A549 (cell line): ENCODE measurements at places on chromosomes 4 and X.

GRCh38 chr4:7387925-7388324, 46.8 kb downstream of the PSAPL1 start:
- DNase-seq: no peak

DNA sequence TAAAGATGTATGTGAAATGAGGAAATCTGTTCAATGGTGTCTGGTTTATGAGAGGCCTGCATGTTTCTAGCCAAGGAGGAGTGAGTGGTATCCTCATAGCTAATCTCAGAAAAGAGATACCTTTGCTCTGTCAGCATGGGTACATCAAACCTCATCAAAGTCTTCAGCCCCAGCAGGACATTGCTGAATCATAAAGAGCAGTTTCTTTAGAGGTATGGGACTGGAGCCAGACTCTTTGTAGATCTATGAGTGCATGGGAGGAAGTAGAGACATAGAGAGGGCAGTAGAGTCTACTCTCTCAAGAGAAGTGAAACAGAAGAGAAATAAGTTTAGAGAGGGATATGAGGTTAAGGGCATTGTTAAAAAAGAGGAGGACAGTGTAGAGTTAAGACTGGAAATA, 1950.9 kb downstream of the ARAP2 start:
- DNase-seq: peak; percentile 3

GRCh38 chrX:69083801-69084200, 81.5 kb downstream of the PJA1 start:
- DNase-seq: no peak

GRCh38 chr4:15706646-15707362, 3.9 kb downstream of the BST1 start:
- no peak for DNase-seq

GRCh38 chr4:38034986-38035882, 75.0 kb downstream of the PTTG2 start:
- DNase-seq: peak; percentile 35

DNA sequence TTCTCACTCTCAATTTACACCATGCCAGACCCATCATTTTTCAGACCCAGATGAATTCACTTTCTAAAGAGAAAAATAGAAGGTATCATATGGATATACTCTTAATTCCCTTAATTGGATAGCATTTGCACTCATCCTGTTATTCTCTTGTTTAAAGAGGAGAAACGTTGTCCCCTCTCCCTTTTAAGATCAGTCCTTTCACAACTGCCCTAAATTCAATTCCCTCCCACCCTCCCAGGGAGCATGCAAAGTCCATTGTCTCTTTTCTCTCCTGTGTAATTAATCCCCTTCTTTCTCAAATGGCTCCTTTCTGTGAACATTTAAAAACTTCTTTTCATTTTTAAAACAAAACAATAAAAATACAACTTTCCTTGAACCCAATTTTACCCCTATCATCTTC, 124.7 kb upstream of the TLL1 start:
- DNase-seq: no peak

DNA sequence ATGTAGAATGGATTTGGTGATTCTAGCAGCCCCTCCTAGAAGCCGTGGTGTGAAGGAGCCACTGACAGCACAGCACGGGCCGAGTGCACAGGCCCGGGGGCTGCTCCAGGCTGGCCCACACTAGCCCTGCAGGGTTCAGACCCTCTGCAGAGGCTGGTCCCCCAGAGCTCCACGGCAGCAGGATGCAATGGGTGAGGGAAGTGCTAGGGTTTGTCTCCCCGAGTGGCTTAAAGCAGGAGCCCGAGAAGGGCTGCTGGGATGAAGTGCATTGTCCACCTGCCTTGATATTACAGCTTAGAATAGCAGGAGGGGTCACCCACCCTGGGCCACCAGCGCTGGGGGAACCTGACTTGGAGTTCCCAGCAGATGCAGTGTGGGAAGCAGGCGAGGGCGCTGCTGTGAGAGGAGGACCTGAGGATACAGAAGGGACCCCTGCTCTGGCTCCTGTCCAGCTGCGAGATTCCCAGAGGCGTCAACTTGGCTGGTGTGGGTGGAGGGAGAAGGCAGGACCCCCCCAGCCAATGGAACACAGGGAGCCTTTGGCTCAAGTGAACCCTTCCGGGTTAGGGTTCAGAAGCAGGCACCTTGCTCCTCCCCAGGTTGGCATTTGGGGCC, 30.0 kb downstream of the WDR1 start:
- DNase-seq: no peak

GRCh38 chr4:26281881-26282280, 38.9 kb upstream of the RBPJ start:
- DNase-seq: no peak

DNA sequence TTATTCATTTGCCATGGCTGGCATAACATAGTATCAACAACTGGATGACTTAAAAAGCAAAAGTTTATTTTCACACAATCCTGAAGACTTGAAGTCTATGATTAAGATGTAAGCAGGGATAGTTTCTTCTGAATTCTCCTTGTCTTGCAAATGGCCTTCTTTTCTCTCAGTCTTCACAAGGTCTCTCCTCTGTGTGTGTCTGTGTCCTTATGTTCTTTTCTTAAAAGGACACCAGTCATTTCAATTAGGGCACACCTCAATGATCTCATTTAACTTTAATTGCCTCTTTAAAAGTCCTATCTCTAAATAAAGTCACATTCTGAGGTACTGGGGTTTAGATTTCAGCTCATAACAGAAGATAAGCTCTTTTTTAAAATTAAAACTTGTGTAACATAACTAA, 399.7 kb downstream of the PABPC4L start:
- no peak for DNase-seq

DNA sequence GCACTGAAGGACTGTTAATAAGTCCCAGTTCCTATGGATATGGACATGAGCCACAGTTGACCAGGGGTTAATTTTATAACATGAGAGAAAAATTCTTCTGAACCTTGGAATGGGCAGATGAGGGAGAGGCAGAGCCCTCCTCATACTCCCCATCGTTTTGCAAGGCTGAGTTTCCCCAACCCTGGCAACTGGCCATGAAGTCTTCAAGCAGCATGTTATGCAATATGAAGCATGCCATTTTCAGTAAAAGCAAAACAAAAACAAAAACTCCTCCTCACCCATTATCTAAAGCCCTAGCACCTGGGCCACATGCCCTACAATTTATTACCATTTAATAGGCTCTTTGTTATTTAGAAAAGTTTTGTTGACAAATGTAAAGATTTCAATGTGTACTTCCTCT, 64.5 kb downstream of the GPC4 start:
- no peak for DNase-seq

DNA sequence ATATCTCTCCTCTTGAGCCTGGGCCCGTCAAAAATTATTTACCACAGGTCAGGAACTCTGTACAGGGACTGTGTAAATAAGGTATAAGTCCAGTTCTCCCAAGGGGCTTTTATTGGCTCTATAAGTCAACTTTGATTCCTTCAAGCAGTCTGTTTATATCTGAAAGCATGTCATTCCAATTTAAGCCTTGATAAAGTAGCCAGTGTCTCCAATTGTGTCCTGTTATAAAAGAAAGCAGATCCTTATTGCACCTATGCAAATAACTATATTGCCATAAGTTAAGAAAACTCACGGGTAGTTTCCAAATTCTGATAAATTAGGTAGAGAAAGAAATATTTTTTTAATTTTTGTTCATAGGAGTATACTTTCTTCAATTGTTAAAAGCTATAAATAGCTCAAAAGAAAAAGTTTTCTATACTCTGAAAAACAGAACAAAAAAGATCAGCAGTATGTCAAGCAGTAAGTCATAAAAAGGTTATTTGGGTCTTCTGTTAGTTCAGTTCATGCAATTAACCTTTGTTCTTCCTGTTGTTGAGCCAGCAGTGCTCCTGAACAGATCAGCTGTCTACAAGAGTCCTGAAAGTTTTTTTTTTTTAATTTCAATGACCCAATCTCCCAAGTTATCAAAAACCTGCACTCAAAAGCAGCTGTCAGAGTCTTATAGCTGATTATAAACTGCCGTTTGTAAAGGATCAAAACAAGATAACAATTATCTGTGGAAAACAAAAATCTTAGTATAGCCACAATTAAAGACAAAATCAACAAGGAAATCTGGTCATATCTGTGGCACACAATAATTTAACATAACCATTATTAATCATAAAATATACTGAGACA, 178.4 kb upstream of the GALNT7 start:
- DNase-seq: no peak

DNA sequence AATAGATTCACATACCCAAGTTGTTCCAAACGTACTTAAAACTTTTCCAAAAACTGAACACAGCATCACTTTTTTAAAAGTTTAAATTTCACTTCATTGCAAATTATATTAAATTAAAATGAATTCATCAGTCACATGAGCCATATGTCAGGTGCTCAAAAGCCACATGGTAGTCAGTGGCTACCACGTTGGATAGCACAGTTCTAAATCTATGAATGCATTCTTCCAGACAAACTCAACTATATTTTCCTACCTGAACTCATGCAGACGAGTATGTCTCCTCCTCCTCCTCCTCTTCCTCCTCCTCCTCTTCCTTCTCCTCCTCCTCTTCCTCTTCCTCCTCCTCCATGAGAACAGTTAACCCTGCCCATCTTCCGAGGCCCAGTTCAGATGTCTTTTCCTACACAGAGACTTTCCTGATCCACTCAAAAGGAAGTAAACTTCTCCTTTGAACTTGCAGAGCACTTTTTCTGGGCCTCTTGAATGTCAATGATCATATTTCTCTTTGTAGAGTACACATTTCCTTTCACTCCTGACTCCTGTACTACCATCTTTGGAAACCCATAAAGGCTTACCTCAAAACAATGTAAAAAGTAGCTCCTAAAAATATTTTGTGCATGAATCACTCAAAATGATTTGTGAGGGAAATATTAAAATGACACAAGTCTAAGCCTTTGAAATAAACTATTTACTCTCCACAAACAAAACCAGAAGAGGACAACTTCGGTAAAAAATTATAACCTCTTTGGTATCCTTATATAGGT, 172.6 kb downstream of the AMELX start:
- DNase-seq: no peak

GRCh38 chr4:7156328-7156727, 36.0 kb upstream of the SORCS2 start:
- DNase-seq: no peak
